ENCODE measurements at places on chromosomes 4 and X.

GRCh38 chrX:13906093-13906492 is 89.2 kb upstream of the GPM6B start:
- no peak for DNase-seq

DNA sequence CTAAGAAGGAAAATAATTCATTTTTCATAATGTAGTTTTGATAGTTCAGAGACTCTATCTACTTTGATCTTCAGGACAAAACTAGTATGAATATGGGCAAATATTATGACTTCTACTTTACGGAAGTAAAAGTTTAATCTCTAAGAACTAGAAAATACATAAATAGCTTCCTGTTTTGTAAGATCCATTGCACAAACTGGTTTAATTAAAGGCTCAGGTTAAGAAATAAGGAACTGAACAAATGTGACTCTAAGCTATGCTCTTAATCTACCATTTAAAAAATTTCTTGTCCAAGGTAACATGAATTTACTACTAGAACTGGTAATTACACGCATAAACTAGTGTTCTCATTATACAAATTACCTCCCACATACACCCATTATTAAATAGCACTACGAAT is 360.6 kb downstream of the INPP4B start:
- no peak for DNase-seq

GRCh38 chr4:146146918-146147317 is 28.6 kb upstream of the LSM6 start:
- no peak for DNase-seq

- no peak for DNase-seq
These were observed 4.3 kb upstream of the RBM3 start for GRCh38 chrX:48569958-48570357.

GRCh38 chrX:41912923-41913322 is 10.4 kb downstream of the CASK start:
- DNase-seq = no peak
